ENCODE measurements at places on chromosomes 6 and 20.

DNA sequence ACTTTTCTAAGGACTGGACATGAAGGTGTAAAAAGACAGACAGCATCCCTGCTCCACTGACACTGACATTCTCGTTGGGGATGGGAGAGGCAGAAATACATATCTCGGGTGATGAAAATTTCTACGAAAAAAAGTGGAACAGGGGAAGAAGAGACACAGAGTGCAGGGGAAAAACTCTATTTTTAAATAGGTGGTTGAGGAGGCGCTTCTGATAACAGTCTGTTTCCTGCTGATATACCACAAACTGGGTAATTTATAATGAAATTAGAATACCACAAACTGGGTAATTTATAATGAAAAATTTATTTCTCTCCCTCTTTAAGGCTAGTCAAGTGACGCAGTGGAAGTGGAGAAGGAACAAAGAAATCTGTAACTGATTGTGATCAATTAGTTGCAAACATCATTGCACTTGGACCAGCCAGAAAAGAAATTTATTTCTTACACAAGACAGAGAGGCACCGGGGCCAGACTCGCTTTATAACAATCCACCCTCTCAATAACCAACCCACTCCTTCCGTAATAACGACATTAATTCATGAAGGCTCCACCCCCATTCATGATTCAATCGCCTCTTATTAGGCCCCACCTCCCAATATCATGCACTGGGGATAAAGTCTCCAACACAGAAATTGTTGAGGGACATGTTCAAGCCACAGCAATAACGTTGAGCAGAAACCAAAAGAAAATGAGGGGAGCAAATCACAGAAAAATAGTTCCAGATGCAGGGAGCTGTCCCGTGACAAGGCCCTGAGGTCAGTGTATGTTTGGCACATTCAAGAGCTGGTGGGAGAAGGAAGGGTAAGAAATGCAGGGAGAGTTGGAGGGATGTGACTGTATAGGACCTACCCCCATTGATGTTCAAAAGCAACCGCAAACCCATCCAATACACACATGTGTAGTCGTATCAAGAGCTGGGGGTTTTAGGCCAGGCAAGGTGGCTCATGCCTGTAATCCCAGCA, 6.6 kb upstream of the SRSF6 start:
- DNase-seq, result no peak

DNA sequence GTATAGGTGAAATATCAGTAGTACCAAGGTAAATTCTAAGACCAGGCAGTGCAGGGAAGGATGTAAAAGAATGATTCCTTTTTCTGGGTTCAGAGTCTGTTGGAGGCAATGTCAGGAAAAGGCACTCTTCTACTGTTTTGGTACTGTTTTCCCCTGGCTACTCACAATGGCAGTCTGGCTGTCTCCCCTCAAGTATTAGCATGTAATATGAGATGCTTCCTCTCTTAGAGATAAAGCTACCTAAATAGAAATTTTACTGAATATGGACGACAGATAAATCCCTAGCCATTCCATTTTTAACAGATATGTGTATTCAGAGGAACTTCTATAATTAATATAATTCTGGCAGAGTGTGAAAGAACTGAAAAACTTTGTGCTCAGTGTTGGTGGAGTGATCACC, 3.5 kb downstream of the RNF8 start:
- no peak for DNase-seq

GRCh38 chr6:86938814-86939213, 1.5 kb downstream of the HTR1E start:
- no peak for DNase-seq

DNA sequence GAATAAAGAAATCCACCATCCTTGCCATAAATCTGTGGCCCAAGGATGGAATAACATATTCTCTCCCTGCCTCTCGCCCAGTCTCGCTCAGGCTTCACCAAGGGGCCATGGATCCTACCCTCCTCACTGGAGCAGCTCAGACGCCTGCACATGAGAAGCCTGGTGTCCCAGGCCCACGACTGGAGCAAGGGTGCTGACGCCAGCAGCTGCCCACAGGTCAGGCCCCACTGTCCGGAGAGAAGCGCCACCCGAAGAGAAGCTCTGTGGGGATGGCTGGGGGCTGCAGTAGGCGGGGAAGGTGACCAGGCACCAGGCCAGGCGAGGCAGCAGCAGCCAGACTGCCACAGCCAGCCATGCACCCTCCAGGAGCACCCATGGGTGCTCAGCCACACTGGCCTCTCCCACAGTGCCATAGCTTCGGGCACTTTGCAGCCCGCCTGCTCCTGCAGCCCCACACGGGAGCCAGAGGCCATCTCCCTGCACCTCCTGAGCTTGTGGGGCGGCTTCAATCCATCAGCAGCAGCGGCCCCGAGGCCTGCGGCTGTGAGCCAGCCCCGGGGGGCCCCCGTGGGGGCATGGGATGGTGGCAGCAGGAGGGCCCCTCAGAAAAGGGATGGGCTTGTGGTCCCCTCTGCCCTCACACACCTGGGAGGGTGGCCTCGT, 286.2 kb upstream of the SGK1 start:
- no peak for DNase-seq

- DNase-seq, result no peak
These were observed 35.4 kb upstream of the HFE start for GRCh38 chr6:26051665-26052310.

DNA sequence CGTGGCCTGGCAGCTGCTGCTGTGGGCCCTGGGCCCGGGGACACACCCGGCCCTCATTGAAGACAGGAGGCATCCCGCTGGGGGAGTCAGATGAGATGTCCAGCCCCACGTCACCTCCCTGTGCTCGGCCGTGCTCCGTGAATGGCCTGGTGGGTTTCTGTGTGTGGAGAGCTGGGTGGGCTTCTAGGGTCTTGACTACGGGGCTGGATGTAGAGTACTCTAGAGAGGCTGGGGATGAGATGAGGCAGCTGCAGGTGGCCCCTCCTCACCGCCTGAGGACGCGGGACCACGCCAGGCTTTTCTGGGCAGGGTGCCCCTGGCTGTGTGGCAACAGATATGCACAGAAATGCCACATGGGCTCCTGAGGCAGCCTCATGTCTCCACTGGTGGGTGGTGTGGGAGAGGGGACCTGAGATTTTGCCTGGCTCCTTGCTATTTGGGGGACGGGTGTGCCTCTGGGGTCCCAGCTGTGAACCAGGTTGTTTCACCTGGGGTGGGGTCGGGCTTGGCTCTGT, 8.4 kb upstream of the BHLHE23 start:
- no peak for DNase-seq

- DNase-seq, result peak; percentile 15
These were observed 505.0 kb upstream of the SLC35B3 start for GRCh38 chr6:8940356-8940755.

DNA sequence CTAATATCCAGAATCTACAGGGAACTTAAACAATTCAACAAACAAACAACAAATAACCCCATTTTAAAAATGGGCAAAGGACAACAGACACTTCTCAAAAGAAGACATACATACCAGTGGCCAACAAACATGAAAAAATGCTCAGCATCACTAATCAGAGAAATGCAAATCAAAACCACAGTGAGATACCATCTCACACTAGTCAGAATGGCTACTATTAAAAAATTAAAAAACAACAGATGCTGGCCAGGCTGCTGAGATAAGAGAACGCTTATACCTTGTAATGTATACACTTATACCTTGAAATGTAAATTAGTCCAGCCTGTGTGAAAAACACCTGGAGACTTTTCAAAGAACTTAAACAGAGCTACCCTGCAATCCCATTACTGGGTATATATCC, 166.8 kb downstream of the IBTK start:
- no peak for DNase-seq

GRCh38 chr6:74585753-74586152, 620.1 kb downstream of the COL12A1 start:
- DNase-seq, result no peak

DNA sequence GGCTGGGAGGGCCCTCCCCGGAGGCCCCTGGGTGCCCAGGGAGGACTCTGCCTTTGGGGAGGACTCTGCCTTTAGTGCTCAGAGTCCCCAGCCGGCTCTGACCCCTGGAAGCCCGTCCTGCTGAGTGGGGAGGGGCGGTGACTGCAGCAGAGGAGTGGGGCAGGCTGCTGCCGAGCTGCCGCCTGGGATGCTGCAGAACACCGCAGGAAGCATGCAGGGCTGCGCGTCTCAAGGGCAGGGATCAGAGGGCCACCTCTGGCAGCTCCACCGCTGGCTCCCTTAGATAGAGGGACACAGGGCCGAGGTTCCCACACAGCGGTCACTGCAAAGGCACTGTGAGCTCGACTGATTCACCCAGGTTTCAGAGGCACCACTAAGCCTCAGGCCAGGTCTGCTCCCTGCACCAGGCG, 82.2 kb upstream of the GATA5 start:
- DNase-seq, result no peak

DNA sequence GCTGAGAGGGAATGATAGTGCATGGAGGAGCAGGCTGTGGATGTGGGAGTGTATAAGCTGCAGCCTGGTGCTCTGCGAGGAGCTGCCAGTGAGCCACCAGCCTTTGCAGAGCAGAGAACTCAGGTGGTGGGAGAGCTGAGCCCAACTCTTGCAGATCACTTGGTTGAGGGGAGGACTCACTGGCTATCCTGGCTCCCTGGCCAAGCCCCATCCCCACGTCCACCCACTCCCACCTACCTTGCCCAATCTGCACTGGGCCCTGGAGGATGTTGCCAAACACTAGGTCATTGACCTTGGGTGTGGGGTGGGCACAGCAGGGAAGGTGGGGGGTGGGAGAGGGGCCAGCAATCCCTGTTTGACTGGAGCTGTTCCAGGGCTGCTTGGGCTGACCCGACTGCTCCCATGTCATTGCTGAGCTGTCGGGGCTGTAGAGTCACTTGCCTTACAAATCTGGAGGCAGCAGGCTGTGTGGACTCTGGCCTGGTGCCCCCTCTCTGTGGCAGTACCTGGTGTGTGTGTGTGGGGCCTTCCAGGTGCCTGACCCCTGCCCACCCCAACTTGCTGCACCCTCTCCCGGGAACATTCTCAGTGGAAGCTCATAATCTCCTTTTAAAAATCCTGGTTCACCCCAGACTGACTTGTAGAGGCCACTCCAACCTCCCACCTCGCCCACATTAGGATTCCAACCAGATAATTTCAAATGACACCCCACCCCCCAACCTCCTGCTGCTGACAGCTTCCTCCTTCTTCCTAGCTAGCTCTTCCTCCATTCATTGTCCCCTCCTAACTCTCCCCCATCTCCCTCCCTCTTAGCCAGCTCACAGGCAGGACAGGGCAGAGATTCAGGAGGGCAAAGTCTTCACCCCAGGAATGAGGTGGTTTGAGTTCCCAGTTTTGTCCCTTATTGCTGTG, 162.3 kb downstream of the MRPL14 start:
- no peak for DNase-seq

DNA sequence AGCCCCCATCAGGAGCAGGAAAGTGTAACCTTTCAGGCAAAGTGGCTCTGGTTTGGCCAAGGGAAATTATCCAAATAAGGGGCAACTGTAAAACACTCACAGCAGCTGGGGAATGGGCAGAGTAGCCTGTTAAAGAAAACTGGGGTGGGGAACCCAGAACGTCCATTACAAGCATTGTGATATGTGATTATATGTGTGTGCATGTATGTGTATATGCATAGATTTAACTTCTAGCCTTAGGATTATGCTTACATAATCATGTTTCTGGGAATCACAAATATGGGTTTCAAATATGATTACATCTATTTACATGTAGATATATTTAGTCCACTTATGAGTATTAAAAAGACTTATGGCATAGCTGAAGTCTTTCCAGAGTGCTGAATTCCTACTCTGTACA, 278.1 kb upstream of the JAG1 start:
- no peak for DNase-seq

DNA sequence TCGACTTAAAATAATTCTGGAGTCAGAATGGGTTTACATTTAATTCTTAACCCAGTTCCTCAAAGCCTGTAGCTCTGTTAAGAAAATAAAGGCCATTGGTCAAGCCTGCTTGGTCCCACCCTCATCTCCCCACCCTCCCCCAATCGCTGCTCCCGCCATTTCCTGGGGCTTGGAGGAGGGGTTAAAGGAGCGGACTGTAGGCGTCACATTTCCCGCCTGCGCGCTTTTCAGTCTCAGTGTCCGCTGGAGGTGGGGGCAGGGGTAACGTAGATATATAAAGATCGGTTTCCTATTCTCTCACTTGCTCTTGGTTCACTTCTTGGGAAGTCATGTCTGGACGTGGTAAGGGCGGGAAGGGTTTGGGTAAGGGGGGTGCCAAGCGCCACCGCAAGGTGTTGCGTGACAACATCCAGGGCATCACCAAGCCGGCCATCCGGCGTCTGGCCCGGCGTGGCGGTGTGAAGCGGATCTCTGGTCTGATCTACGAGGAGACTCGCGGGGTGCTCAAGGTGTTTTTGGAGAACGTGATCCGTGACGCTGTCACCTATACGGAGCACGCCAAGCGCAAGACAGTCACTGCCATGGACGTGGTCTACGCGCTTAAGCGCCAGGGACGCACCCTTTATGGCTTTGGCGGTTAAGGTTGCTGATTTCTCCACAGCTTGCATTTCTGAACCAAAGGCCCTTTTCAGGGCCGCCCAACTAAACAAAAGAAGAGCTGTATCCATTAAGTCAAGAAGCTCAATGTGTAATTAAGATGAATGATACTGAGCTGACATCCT, 58.9 kb downstream of the TRIM38 start:
- peak; percentile 92 for DNase-seq

- peak; percentile 86 for DNase-seq
These were observed 158.1 kb upstream of the GMDS start for GRCh38 chr6:2403546-2403945.

- no peak for DNase-seq
These were observed 94.8 kb upstream of the PHACTR1 start for GRCh38 chr6:12621754-12622153.

- peak; percentile 59 for DNase-seq
These were observed 90.4 kb downstream of the CARMIL1 start for GRCh38 chr6:25369433-25370177.

GRCh38 chr6:107179004-107179403, 63.7 kb upstream of the BEND3 start:
- no peak for DNase-seq

DNA sequence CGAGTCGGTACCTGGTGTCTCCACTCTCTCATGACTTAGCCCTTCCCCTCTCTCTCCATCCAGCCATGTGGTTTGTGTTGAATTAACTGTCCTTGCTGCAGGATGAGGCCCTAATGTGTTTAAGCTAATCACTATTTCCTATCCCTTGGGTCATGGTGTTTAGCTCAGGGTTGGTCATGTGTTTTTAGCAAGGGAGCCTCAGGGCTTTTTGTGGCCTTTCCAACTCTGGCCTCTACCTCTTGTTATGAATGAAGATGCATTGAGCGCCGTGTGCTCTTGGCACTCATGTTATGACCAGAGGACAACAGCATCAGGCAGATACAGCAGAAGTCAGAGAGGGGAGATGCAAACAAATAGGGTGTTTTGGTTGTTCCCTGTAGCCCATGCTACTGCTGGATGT, 674.2 kb upstream of the FLRT3 start:
- no peak for DNase-seq

DNA sequence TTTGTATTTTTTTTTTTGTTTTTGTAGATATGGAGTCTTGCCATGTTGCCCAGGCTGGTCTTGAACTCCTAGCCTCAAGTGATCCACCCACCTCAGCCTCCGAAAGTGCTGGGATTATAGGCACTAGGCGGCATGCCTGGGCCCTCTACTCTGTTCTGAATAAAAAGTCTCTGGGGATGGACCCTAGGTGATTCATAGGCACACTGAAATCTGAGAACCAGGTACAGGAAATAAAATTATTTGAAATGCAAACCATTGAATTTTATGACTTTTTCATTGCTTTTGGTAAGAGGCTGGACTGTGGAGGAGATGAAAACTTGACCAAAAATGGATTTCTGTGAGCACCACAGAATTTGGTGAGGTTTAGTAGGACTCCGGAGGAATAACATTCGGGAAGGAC, 117.5 kb downstream of the PRIM2 start:
- DNase-seq, result no peak
